Tongue (tissue), 3 donors: ENCODE measurements at places on chromosomes 11 and 22.

DNA sequence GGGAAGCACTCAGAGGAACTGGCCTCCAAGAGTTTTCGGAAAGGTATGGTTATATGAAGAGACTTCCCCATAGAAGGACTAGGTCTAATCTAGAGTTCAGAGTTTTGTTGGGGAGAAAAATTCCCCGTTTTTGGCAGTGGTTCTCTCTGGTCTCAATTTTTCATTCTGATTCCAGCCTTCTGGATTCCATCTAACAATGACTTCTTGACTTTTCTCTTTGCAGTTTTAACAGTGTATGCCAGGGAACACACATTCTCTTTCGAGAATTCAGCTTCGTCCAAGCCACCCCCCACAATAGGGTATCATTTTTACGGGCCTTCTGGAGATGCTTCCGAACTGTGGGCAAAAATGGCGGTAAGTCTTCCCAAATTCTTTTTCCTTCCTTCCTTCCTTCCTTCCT lies 115.6 kb downstream of the CSTPP1 start:
- DNase-seq: no peak

- DNase-seq: no peak
These were observed 68.1 kb downstream of the MPPED1 start for GRCh38 chr22:43479962-43480361.

DNA sequence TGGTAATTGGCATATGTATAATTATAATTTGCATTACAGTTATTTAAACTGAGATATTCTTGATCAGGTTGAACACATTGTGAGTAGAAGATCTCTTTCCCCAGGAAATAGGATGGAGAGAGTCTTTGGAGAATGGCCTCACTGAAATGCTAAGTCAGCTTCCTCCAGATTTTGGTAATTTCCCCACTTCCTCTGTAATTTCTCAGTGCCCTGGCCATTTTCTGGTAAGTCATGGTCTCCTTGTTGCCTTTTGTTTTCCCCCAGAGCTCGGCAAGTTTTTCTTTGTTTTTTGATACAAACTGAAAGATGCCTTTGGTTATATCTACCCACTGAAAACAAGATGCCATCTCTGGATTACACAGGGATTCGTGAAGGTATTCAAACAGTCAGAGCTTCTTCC lies 12.8 kb upstream of the FBXO3 start:
- no peak for DNase-seq

GRCh38 chr11:78564490-78565467 lies 9.9 kb downstream of the NARS2 start:
- peak; percentile 85 for DNase-seq
